ENCODE measurements at places on chromosomes 2 and 18.

- no peak for DNase-seq
Measured at GRCh38 chr2:238525990-238526389, 99.3 kb downstream of the ASB1 start.

GRCh38 chr2:153047220-153047619 is 328.8 kb downstream of the ARL6IP6 start:
- no peak for DNase-seq

- DNase-seq, result no peak
Measured at GRCh38 chr2:80971-81736, 34.8 kb upstream of the FAM110C start.

GRCh38 chr2:177733-178132 is 86.1 kb downstream of the SH3YL1 start:
- no peak for DNase-seq

GRCh38 chr2:65430603-65431420 is 1.6 kb downstream of the SPRED2 start:
- peak; percentile 71 for DNase-seq

- DNase-seq, result no peak
Measured at GRCh38 chr18:37639846-37640245, 74.2 kb upstream of the CELF4 start.

DNA sequence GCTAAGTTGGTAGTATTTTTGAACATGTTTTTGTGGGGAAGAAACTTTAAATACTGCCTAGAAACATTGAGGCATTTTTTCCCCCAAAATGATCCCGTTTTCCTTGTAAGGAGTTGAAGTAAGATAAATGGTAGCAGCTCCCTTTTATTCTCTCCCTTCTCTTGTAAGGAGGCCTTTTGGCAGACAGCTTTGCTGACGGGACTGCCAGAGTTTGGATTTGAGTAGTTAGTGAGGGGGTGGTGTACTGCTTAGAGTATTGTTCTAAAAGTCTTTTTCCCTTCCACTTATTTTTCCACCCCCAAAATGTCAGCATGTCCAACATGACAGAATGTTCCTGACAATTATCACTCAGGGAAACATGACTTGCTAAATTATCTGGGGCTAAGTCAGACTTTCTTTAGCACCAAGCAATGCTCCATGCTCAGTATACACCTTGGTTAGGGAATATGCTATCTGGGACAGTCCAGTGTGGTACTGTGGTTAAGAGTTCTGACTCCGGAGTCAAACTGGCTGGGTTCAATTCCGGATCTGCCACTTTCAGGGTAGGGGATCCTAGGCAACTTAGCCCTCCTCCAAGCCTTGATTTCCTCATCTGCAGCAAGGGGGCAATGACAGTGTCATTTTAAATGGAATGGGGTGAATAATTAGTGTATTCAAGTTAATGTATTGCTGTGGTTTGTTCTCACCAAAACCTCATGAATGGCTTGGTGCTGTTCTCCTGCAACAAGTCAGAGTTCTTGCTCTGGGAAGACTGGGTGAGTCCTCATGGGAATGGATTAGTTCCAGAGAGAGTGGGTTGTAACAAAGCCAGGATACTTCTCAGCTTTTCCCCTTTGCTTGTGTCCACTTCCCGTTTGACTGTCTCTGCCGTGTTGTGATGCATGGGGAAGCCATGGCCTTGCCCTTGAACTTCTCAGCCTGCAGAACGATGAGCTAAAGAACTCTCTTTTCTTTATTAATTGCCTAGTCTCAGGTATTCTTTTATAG is 116.2 kb downstream of the TANC1 start:
- no peak for DNase-seq

GRCh38 chr18:31998880-31999412 is 19.7 kb upstream of the RNF125 start:
- no peak for DNase-seq

DNA sequence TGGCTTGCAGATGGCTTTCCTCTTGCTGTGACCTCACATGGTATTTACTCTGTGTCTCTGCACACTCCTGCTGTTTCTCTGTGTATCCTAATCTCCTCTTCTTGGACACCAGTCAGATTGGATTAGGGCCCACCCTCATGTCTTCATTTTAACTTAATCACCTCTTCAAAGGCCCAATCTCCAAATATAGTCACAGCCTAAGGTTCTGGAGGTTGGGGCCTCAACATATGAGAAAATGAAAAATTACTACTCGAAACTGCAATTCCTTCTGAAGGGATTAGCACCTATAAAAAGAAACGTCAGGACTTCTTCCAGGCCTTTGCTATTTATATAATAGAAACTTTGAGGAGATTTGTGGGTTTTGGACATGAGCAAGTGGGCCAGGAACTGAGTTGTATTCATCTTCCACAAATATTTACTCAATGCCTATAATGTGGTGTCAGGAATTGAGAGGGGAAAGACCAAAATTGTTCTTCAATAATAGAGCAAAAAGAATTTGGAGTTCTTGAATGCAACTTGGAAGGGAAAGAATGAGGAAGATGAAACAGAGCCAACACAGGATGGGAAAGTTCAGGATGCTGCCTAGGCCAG is 270.0 kb upstream of the FN1 start:
- no peak for DNase-seq

DNA sequence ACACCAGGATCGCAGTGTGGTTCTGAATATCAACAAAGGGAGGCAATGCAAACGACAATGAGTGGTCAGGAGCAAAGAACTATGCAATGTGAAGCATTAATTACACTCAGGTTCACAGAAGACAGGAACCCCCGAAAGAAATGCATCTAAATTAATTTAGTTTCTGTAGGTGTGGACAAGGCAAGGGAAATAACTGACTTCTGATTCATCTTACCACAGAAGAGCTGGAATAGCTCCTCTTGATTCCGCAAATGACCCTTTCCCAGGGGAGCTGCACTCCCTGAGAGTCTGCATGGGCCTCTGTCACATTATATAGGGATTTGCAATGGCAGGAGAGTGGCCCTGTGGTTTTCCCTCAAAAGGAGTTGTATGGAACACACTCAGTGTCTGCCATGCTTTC is 263.9 kb upstream of the APCDD1 start:
- DNase-seq, result no peak

- no peak for DNase-seq
Measured at GRCh38 chr2:7539760-7540159, 622.5 kb downstream of the RNF144A start.

DNA sequence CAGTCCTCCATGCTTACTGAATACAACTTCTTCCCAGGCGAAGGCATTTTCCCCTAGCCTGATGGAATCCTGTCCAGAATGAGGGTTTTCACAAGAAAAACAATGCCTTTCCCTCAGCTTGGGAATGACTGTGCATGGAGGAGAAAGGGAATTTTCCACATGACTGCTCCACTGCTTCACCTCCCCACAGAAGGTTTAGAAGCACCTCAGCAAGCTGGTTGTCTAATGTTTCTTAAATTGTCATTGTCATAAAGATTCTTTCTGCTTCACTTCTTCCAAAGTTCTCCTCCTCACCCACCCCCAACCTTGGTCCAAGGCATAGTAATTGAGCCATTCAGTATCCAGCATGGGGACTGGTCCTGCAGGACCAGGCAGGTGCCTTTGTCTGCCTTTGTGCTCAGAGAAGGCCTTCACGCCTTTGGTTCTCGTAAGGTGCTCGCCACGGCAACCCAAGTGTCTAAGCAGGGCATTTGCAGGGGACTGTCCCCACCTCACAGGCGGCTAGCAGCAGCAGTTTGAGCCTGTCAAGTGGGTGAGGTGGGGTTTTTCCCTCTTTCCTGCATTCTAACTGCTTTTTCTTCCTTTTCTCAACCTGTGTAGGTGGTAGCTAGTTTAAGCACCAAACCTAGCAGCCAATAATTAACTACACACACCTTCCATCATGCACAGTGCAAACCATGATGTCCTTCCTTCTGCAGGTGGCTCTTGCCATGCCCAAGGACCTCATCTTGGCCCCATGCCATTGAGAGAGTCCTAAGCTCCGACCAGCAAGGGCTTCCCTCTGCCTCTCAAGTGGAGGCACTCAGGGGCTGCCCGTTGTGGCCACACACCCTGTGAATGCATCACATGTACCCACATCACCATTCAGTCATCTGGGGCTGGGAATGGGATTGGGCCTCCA is 65.7 kb upstream of the BCL2L11 start:
- DNase-seq, result no peak

GRCh38 chr18:75884728-75885127 is 457.2 kb upstream of the SMIM21 start:
- DNase-seq, result no peak

DNA sequence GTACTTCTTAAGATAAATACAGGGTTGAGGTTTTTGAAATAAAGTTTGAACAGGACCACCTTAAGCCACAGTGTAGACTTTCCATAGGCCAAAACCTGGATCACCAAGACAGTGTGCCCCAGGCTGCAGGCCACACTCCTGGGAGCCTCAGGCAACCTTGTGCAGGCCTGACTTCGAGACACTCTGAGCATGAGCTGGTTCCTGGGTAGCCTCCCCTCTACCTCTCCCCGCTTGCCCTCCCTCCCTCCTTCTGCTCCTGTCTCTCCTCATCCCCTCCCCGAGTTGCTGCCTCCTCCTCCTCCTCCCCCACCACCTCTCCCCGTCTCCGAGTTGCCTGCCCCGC is 10.6 kb upstream of the PROC start:
- DNase-seq, result no peak

DNA sequence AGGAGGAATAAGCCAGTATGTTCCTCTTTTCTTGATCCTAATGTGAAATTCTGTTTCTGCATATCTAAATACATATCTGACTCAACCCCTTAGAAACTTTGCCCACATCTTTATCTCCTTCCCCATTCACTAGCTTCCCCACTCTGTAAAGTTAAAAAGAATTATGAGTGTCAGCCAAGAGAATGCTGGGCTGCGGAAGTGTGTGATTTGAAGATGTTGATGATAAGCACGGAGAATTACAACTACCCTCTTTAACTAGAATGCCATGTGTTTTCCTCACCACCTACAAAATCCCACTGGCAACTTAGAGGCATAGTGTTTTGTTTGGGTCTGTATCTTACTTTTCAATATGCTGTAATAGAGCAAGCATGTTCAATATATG is 490.4 kb upstream of the FANCL start:
- DNase-seq, result no peak

DNA sequence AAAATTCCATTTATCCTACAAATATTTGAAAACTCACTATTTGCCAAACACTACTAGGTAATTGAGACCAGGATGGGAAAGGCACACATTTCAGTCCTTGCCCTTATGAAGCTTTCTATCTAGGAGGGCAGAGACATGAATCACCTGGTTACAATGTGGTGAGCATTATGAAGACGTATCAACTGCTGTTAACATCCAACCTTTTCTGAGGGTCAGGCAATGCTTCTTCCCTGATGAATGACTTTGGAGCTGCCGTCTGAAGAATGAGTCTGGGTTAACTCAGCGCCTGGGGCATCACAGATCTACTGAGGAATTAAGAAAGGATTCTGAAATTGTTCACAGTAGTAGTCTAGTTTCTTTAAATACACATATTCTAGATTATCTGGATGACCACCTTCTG is 62.1 kb upstream of the NOSTRIN start:
- DNase-seq, result no peak
